ENCODE measurements at places on chromosomes 4 and X.

- DNase-seq, result no peak
Observed at GRCh38 chr4:8586246-8586645, 6.1 kb downstream of the GPR78 start.

DNA sequence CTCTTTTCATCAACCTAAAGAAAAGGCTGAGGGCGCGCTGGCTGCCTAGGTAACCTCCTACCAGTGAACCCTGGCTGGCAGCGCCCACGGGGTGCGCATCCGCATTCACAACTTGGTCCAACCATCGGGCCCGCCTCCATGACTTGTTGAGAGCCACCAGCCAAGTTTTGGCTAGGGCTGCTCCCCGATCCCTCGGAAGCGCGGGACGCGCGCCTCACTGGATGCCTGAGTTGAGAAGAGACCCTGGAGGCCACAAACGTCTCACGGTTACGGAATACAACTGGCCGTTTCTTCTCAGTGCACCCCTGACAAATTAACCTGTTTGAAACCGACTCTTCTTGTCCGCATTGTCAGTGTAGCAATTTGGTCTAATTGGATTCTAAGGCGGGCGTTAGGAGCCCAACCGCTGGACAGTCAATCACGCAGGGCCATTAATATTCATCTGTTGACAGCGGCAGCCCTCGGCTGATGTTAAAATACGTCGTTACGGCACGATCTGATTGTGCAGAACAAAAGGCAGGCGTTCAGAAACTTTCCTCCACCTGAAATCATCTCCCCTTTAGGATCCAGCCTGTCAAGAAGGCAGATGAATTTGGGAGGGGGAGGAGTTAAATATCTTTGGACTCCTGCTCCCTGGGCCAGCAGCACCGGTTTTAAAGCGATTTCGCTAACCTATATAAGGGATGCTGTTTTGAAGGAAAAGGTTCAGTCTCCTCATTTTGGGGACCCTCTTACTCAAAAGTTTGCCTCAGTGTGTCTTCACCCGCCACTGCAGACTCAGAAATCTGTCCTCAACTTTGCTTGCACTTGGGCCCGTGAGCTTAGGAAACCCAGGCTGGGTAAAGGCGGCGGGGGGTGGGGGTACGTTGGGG, 1.2 kb downstream of the GPC3 start:
- DNase-seq, result no peak

DNA sequence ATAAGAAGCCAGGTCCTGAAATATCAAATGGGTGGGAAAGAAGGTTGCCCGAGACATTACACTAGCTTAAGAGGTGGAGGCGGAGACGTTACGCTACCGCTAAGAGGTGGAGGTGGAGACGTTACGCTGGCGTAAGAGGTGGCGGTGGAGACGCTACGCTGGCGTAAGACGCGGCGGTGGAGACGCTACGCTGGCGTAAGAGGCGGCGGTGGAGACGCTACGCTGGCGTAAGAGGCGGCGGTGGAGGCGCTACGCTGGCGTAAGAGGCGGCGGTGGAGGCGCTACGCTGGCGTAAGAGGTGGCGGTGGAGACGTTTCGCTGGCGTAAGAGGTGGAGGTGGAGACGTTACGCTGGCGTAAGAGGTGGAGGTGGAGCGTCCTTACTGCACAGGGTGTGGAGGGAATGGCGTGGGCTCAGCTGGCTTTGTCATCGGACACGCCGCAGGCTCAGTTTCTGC, 12.8 kb downstream of the CYP4V2 start:
- no peak for DNase-seq

DNA sequence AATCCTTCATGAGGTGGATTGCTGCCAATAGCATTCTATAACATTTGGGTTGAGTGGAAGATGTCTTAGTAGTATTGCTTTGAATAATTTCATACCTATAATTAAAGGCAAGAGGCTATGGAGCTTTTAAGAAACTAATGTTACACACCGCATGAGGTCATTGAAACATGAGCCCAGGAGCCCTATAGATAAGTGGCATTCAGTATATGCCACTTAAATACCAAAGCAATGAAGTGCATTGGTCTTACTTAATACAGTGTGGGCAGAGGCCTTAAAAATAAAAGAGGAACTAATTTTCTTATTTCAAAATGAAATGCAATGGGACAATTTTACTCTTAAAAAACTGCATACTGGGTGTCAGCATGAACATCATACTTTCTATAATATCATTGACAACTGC, 47.5 kb downstream of the SPATA18 start:
- no peak for DNase-seq

GRCh38 chr4:136457004-136457403, 1075.3 kb downstream of the PCDH18 start:
- no peak for DNase-seq

DNA sequence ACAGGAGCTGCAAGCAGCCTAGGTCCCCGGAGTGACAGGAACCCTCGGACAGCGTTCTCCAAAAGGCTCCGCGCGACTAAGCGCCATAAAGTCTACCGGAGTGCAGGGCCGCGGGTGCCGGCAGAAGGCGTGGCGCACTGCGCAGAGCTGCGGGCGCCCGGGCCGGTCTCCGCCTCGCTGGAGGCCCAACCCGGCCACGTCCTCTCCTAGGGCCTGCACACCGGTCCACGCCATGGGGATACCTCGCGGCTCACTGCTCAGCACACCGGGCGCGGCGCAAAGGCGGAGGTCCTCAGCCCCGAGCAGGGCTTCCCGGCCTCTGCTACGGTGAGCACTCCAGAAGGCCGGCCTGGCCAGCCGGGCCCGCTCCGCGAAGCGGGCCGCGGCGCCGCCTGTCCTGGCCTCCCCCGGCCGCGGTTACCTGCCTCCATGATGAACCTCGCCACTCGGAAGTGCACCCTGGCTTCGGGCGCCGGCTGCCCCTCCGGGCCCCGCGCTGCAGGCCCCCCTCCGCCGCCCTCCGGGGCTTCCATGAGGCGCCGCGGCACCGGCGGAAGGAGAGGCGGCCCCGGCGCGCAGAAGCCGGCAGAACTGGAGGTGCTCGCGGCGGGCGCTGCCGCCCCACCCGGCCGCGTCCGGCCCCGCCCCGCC, at the start of gene CCNQ:
TSS of gene CCNQ (minus strand) at position 599 of the 651 bp plus-strand sequence. CDS start at position 533, 66 bp downstream.
- DNase-seq, result no peak

DNA sequence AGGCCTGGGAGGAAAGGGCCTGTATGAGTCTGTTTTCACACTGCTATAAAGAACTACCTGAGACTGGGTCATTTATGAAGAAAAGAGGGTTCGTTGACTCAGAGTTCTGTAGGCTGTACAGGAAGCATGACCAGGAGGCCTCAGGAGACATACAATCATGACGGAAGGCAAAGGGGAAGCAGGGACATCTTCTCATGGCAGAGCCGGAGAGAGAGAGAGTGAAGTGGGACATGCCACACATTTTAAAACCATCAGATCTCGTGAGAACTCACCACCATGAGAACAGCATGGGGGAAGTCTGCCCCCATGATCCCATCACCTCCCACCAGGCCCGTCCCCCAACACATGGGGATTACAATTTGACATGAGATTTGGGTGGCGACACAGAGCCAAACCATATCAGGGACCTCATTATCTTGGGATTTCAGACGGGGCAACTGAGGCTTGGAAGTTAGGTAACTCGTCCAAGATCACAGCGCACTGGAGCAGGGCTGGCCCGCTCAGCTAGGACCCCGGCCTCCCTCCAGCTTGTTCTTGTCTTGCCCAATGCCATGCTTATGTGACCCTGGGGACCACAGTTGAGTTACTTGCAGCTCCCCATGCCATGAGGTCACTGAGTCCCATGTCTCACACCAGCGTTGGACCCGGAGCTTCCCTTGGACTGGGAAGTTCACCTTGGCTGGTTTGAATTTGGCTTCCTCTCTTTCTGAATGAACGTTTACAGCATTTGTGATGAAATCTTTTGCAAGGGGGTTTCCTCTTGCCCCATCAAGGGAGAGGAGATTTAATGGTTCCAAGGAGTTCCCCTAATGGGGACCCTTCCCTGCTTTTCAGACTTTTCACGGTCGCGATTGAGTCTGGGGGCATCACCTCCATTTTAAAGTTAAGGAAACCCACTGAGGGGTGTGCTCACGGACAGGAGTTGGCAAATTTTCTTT, 18.1 kb downstream of the HTRA3 start:
- no peak for DNase-seq

DNA sequence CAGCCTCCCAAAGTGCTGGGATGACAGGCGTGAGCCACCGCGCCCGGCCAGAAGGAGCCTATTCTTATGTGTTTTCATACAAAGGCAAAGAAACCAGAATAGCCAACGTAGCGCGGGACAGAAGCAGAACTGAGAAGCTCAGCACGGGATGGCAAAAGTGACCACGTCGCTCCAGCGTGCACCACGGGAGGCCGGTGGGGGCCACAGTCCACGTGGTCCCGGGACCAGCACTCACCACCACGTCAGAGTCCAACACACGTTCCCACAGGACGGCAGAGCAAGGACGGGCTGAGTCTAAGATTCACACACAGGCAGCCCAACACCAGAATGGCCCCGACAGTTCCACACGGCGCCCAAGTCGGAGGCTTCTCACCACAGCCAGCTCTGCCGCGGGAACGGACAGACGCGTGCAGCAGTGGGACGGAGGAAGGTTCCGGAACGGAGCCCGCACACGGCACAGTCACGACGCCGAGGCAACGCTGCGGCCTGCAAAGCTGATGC, 18.8 kb upstream of the GTPBP6 start:
- DNase-seq, result no peak

DNA sequence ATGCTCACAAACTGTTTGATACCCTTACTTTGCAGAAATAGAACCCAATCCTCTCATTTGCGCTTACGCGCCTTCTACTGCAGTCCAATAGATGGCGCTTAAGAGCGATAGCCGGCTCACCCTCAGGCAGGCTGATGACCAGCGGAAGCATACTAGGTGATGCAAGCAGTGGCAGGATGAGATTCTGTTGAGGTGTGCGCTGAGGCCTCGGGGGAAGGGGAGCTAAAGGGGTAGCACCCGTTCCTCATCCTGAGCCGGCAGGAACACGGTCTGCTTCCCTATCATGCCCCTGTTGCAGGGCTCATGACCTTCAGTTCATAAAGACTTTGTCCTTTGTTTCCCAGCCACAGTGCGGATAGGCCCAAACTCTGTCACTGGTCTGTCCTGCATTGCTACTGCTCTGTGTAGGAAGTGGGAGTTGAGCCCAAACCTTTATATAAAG, 628.9 kb downstream of the TLL1 start:
- no peak for DNase-seq

DNA sequence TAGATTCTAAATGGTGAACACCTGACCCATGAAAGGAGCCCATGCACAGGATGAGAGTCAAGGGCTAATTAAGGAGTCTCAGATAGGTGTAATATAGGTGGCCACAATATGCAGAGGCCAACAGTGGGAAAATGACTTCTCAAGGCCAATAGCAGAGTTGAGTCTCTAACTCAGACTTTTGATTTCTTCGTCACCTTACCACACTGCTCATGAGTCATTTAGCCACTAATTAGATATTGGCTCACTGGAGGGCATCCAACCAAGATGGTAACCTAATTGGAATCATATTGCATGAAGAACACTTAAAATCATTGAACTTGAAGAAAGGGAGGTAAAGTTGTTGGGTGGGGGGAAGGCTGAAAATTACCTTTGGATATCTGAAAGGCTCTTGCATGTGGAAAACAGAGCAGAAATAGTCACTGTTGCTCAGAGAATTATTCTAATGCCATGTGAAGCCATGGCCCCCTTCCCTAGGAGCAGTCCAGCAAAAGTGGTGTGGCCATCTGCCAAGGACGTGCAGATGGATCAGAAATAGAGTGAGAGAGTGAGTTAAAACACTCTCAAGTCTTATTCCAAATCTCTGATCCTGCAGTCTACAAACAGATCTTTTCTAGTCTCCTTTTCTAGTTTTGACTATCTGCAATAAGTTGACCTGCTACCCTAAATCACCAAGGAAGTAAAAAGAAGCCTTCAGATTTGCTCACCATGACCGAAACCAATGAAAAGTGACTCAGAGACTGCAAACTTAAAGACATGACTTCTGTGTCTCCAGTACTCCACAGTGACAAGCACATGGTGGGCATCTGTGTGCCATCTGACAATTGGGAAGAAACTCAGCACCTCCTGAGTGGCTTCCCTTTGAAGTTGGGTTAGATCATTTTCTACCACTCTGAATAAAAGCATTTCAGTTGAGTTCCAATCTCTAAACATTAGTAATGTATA, 93.9 kb upstream of the C1QTNF7 start:
- no peak for DNase-seq

DNA sequence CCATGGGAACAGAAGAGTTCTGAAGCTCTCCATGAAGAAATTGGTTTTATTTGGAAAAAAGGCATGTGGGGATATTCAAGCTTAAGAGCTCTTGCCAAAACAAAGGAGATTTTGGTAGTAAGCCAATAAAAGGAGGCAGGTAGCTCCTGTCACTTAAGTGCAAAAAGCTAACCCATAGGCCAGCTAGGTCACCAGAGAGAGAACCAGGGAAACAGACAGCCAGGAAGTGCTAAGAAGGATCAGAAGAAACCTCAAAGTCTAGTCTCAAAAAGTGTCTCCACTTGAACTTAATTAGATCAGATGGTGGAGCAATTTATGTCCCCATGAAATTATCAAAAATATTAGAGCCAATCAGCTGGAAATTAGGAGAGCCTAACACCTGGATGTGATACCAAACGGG, 49.2 kb downstream of the CD40LG start:
- DNase-seq, result no peak

GRCh38 chr4:2598511-2599303, 62.3 kb downstream of the FAM193A start:
- DNase-seq, result no peak

- DNase-seq, result peak; percentile 41
Observed at GRCh38 chr4:68904786-68905185, 46.8 kb downstream of the UGT2A3 start.

DNA sequence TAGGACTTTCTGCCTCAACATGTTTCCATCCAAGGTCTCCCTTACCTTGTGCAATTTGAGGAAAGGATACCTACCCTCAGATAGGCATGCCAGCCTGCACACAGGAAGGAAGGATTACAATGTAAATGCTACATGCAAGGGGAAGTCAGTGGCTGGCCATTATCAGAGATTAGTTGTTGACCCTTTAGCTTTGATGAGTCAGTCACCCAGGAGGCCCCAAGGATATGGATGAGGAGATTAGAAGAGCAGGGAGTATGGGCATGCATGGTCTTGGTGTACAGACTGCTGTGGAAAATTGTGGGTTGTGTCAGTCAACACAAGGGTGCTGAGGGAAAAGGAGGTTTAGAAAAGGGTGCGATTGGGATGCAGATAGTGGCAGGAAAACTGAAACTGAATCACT, 92.0 kb downstream of the GUCY2F start:
- DNase-seq, result no peak

DNA sequence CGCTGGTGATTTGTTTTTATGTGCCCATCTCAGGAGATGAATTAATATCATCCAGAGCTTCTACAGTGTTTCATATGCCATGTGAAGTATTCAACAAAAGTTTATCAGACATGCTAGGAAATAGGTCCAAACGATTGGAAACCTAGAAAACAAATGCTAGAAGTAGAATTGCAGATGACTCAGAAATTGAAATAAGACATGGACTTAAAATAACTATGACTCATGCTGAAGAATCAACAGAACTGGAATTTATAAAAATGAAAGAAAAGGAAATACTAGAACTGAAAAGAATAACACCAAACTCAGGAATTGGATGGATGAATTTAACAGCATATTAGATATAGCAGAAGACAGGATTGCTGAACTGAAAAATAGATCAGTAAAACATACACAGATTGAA, 172.7 kb upstream of the GIMD1 start:
- no peak for DNase-seq

- DNase-seq, result no peak
Observed at GRCh38 chrX:42680666-42681065, 97.3 kb downstream of the PPP1R2C start.

GRCh38 chr4:172256820-172257219, 443.6 kb downstream of the GALNTL6 start:
- no peak for DNase-seq

- no peak for DNase-seq
Observed at GRCh38 chr4:3387943-3388361, 53.8 kb upstream of the HGFAC start.

Data from COR-L47 (cell line).